ENCODE measurements at places on chromosomes 7 and 10.

- no peak for DNase-seq
Observed at GRCh38 chr10:74383642-74384041, 232.6 kb downstream of the ADK start.

GRCh38 chr7:55527307-55527706 lies 45.0 kb downstream of the VOPP1 start:
- DNase-seq = no peak

- no peak for DNase-seq
Observed at GRCh38 chr10:101000915-101001658, 1.5 kb downstream of the LZTS2 start.

DNA sequence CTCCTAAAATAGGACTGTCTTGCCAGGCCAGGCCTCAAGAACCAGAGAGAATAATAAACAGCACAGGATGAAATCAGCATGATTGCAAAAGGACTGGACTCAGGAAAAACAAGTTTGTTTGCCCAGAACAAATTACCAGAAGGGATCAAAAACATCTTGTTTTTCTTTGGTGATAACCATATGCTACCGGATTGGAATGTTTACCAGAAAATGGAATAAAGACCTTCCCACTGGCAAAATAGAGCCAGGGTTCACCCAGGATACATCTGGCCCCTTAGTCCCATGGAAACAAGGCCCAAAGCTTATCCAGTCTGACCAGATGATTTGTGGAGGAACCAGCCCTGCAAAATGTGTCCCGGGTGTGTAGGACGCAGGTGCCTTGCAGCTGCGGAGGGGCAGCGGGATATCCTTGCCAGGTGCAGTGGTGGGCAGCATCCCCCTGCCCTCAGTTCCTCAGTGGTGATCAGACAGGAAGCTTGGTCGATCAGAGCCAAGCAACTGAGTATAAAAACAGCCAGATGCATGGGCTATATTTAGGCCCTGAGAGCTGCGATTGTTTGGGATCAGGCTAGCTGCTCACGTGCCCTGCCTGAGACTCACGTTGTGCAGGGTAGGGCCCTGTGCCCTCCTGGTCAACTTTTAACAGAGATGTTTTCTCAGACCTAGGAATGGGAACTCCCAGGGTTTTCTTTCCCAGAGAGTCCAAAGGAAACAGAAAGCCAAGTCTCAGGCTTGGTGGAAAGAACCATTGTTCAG lies 4.6 kb upstream of the ZNF22 start:
- no peak for DNase-seq

- DNase-seq = no peak
Observed at GRCh38 chr7:41832941-41833340, 130.1 kb upstream of the INHBA start.

- DNase-seq = no peak
Observed at GRCh38 chr10:43044961-43045621, 31.8 kb upstream of the RET start.

DNA sequence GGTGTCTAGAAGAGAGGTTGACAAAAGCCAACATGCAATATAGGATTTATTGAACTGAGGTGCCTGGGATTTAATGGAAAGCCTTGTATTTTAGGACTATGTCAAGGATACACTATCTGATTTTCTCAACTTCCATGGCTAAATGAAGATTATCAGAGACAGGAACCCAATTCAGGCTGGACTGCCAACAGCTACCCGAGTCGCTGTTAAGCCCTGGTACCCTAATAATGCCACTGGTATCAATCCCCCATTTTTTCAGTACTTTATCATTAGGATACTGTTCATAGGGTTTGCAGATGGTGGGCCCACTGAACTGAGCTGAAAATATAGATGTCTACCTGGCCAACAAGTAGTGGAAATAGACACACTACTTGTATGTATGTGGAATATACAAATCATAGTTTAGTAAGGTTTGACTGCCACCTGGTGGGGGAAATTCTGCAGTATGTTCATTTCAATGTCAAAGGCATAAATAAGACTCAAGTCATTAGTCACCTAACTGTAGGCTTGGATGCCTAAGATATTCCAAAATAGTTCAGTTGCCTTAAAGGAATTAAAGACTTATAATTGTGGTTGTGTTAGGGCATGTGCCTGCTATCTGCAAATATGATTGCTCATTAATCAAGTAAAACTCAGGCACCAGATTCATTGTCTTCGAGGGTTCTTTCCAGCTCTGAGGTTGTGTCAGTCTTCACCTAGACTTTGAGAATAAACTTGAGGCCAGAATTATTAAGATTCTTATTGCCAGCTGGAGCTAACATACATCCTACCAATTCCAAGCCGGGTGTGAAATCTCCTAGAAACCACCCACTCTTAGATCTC lies 34.1 kb upstream of the NOBOX start:
- peak; percentile 42 for DNase-seq

- DNase-seq = no peak
Observed at GRCh38 chr10:42707234-42707633, 68.9 kb upstream of the ZNF33B start.

GRCh38 chr10:133114251-133114650 lies 26.5 kb downstream of the ADGRA1 start:
- DNase-seq = no peak

GRCh38 chr10:78415111-78415510 lies 381.4 kb downstream of the RPS24 start:
- no peak for DNase-seq

DNA sequence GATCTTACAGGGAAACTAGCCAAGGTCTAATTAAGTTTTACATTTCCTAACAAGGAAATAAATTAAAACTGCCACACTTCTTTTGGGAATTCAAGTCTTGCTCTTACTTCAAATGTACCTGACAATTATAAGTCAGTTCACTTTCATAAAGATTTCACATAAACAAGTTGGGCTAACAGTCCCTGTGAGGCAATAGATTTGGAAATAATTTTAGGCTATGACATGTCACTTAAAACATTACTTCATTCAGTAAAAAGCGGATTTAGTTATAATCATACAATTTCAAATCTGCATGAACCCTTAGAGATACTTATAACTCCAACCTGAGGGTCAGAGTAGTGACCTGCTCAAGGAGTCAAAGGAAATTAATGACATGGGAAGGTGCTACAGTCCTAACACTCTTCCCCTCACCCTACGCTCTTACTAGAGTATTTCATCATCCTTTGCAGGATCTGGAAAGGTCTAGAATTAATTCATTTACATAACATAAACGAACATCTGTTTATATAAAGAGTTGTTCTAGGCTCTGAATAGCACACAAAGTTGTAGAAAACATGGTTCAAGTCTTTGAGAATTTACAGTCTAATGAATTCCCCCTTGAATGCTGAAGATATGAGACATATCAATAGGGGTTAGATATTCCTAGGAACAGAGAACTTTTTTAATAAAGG lies 32.3 kb upstream of the DNAJB12 start:
- no peak for DNase-seq

DNA sequence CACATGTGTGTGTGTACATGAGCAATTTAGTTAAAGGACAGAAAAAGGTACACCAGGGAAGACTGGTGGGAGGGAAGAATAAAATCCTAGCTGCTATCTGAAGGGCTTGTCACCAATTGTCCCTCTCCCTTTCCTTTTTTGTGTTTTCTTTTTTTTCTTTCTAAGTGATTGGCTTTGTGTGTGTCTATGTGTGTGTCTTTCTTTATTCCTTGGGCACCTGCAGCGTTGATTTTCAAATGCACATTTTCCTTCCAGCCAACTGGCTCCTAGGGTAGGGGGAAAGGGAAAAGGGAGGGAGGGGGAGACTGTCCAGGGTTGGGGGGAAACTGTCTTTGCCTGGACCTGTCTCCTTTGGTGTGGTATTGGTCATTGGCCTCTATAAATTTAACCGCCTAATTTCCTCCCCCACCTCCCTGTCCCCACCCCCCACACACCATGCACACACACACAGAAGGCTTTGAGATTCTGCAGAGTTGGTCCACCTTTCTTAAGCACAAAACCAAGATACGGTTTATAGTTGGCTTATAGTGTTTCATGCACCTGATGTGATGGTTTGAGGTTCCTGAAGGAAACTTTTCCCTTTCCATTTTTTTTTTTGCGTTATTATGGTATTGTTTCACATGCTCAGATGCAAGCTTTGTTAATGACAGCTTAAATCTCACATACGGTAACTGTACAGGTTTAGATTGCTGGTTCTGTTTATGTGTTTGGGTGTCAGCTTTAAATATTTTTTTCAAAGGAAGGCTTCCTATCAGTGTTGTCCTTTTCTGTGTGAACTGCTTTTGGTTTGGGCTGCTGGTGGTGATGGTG lies 2.6 kb downstream of the AUTS2 start:
- DNase-seq = no peak

- DNase-seq = no peak
Observed at GRCh38 chr7:370775-371118, 80.8 kb downstream of the FOXL3 start.

GRCh38 chr10:101782811-101783735 lies at the start of gene NPM3:
Gene NPM3 (minus strand): TSS chr10:101783446. CDS start chr10:101783390, 56 bp downstream.
- DNase-seq = peak; percentile 78

- no peak for DNase-seq
Observed at GRCh38 chr7:38052786-38053185, 125.3 kb upstream of the STARD3NL start.

DNA sequence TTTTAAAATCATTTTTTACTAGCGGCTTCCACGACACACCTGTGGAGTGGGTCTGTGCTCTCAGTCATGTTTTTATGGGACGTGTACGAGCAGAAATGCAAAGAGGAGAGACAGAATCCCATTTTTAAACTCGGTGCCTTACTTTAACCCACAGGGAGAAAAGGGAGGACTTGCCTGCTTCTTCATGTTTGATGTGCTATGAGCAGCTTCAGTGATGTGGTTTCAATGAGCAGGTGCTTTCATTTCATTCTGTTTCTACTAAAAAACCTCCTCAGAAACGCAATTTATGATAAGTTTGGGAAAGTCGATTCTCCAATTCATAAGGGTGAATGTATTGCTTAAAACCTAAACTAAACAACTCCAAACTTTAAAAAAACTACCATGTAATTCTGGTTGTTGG lies 537.2 kb downstream of the GATA3 start:
- DNase-seq = no peak

DNA sequence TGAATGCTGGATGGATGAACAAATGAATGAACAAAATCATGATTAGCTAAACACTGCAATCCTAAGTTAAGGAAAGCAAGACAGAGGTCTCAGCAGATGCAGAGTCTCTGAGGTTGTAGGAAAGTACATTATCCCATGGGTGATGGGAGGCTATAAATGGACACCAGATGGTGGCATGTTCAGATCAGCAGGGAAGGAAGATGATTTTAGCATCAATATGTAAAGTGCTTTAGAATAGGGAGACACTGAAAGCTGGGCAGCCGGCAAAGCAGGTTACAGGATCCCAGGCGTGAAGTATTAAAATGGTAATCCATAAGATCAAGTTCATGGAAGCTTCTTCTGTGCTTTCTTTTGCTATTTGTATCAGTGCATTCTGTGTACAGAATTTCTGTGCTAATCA lies 7.9 kb upstream of the RAPGEF5 start:
- no peak for DNase-seq

- no peak for DNase-seq
Observed at GRCh38 chr7:142847353-142847752, 7.5 kb upstream of the EPHB6 start.

DNA sequence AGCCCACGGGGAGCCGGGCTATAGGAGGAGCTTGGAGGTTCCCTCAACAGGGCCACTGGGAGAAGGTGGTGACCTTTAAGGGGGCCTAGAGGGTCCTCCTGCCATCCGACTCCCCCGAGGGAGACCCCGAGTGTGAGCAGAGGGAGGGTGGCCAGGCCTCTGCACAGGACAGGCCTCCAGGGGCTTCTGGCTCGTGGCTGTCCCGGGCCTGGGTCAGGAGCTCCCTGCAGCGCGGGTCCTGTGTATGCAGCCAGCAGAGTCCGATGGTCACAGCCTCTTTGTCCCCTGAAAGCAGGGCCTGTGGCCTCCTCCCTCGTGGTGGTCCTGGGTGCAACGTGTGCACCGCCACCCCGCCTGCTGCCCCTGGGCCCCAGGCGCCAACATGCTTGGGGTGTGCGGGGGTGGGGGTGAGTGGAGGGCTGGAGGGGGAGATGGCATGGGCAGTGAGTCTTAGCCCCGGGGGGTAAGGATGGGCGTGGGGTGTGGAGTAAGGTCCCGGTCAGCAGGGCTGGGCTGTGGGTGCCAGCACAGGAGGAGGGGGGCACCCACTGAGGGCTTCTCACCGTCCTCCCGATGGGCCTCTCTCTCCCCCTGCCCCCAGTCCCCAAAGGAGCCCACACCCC lies 27.1 kb downstream of the UNCX start:
- DNase-seq = no peak

- no peak for DNase-seq
Observed at GRCh38 chr7:34759477-34760125, 101.6 kb downstream of the NPSR1 start.

DNA sequence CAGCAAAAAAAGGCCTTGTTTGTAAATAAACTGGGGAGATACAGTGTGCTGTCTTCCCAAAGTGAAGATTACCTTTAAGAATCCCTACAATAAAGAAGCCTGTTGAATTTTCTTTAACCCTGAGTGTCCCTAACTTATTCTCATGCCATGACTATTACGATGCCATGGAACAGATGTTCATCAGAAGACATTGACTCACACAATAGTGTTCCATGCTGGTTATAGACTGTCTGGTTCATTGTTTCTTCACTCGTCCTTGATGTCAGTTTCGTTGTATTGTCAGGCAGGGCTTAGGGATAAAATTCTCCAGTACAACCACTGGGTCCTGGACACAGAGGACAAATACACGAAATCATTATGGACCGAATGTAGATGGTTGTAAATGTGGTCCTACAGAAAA lies 36.2 kb upstream of the BMPER start:
- DNase-seq = no peak

- no peak for DNase-seq
Observed at GRCh38 chr10:76230921-76231285, 799.5 kb downstream of the LRMDA start.

- no peak for DNase-seq
Observed at GRCh38 chr7:55641811-55642210, 69.5 kb upstream of the VOPP1 start.

DNA sequence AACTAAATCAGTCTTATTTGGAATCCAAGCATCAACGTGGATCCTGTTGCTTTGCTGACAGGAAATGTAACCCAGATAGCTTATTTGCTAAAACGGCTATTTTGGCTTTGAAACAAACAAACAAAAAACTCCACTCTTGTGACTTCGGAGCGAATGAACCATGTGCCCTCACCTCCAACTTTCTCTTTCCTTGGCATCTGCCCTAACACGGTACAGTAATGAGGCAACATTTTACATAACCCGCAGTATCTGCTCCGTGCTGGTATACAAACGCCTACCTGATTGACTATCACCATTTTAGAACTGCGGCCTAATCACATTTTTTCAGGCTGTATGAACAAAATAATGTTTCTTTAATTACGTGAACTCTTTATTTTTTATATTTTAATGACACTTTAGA lies 37.5 kb upstream of the ARID5B start:
- no peak for DNase-seq
